ENCODE measurements at places on chromosomes 13 and 19.
A peak's percentile ranks its signal among the peaks of the same experiment; 100 is the strongest.

DNA sequence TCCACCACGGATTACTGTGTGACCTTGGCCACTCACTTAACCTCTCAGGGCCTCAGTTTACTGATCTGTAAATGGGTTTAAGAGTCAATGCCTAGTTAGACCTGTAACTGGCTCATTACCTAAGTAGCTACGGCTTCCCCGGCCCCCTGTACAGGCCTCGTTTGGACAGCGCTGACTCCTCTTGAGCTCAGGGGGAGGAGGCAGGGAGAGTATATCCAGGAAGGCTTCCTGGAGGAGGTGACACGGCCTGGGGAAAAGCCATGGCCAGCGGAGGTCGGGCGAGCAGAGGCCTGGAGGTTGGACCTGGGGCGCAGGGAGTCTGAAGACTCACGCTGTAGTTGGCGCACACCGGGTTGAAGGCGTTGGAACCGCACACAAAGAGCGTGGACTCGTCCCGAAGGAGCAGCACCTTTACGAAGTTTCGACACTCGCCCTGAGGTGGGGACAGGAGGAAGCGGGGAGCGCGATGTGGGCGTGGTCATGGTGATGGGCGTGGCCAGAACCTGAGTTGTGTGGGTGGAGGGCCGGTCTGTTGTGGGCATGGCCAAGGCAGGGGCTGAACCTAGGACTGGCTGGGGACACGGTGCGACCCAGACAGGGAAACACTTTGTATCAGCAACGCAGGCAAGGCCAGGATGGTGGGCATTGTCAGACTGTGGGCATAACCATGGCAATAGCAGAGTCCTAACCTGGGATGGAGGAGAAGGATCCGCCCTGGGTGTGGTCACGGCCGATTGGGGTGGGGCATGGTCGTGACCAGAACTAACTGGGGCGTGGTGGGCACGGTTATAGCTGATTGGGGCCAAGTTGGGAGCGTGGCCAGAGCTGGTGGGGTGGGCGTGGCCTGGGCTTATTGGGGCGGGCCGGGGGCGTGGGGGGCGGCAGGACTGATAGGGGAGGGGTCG is 3.6 kb downstream of the SEMA6B start:
- no peak for DNase-seq

DNA sequence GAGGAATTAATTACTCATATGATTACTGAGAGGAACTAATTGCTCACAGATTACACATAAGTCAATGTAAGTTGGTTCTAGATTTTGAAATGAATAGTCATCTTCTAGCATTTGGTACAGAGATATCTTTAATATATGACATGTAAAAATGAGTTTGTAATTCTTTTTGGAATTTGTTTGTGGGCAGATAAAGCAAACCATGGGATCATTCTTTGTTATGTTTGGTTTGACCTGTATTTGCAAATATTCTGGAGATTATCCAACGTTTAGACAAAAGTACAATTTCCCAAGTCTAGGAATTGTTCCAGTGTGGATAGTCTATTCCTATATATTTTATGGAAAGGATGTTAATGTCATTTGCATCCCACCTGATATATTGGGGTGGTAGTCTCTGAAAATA is 309.6 kb upstream of the EDNRB start:
- DNase-seq, result no peak

- DNase-seq, result no peak
These were observed 72.2 kb downstream of the KCTD15 start for GRCh38 chr19:33868788-33869412.

DNA sequence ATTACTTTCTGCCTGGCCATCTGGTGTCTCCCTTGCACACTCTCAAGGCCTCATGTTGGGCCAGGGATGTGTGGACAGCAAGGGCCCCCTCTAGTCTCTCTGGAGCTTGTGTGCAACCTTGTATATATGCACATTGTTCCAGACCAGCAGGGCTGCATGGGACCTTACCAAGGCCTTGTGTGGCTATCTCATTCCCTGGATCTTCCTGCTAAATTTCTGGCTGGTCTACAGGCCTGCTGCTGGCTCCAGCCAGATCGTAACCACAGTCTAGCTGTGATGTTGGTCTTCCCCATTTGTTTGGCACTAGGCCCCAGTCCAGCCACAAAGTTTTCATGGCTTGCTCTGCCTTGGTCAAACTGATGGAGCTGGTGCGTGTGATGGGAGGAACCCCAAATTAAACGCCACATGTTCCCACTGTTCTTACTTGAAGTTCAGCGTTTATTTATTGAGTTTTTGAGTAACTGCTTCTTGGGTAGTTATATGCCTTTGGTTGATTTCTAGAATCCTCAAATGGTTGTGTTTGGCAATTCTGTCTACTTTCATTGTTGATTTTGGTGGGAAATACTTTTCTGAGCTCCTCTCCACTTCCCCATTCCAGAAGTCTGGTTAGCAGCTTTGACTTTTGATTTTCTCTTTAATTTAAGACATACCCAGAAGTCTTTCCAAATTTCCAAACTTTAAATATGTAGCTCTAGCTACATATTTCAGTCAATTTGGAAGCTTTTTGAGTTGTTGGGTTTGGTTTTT is 56.4 kb downstream of the SIPA1L3 start:
- no peak for DNase-seq

DNA sequence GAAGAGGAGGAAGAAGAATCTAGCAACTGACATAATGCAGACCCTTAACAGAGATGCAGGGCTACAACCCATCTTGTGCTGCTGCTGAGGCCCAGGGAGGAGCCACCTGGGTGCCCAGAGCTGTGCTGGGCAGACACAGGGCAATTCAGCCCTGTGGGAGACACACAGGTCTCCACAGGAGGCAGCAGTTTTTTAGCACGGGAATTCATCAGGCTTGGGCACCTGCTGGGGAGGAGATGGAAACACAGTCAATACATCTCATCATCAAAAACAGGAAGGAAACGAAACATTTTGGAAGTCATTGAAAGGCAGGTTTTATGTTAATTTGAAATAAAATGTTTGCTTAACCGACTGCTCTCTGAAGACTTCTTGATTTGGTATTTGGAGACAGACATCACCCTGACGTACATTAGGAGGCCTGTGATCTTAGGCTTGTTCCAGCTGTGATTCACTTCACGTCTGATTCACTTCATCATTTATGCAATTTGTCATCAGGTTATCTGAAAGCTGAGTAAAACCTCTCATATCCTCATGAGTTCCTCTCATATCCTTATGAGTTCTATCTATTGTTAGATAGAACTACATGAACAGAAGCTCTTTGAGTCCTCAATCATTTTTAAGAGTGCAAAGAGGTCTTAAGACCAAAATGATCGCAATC is 77.4 kb downstream of the CYSLTR2 start:
- no peak for DNase-seq

DNA sequence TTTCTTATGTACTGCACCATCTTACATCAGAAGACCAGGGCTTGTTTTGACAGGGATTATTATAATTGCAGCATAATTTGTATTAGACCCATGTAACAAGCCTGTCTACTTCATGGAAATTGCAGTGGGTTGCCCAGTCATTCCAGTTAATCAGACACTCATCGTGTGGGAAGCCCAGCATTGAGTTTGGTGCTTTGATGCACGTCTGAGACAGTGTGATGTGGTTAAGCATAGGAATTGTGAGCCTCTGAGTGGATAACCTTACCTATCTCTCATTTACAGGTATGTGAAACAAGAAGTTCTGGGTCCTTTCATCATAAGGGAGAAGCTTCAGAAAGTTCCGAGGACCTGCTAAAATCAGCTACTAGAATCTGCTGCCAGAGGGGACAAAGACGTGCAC is 12.8 kb downstream of the RGCC start:
- no peak for DNase-seq

- DNase-seq, result no peak
These were observed 15.1 kb upstream of the FFAR2 start for GRCh38 chr19:35432911-35433310.

DNA sequence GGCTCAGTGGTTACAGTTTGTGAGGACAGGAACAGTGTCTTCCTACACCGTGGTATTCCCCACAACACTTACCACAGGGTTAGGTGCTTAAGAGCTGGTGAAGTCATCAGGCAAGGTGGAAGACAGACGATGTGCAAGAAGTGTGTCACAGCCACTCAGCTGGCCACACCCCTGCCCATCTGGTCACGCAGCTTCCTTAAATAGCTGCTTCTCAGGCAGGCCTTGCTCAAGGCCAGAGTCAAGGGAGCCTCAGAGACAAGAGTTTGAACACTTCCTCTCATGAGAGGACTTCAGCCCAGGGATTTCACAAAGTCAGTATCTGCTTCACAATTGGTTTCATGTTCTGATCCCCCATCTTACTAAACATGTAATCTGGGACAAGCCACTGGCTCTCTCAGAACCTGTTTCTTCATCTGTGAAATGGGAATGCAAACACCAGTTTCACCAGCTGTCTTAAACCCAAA is 80.3 kb upstream of the FRY start:
- no peak for DNase-seq

GRCh38 chr13:97429681-97430081 is 4.3 kb upstream of the RAP2A start:
- DNase-seq, result no peak

DNA sequence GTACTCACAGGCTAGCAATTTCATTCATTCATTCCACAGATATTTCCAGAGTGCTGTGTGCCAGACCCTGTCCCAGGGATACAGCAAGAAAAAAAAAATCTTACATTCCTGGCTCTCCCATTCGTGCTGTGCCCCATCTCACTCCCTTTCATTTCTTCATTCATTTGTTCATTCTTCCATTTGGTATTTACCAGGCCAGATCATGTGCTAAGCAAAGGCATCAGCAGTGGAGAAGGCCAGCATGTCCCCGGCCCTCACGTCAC is 2.3 kb downstream of the MAP3K10 start:
- DNase-seq, result no peak

- no peak for DNase-seq
These were observed 248.1 kb downstream of the PCCA start for GRCh38 chr13:100336795-100337516.

- DNase-seq, result no peak
These were observed 673 bp downstream of the CTU1 start for GRCh38 chr19:51107406-51108065.

GRCh38 chr13:41130356-41130755 is 2.2 kb downstream of the KBTBD6 start:
- DNase-seq, result no peak

GRCh38 chr13:28624707-28625432 is 34.1 kb upstream of the POMP start:
- no peak for DNase-seq

DNA sequence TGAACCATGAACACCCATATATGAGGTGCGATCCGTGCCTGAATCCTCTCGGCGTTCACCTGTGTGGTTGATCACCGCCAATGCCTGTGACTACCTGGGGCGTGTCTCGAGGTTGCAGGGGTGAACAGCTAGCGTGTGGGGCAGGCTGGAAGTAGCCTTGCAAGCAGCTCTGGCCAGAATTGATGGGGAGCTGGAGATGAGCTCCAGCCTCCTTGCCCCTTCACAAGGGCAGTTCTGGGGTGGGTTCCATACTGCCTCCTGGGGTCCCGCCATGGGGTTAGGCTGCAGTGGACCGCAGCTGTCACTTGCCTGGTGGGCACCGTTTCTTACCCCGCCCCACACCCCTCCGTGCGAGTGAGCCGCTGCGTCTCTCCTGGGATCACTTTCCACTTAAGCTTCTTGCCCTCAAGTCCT is 154.5 kb upstream of the SOX1 start:
- DNase-seq, result no peak

GRCh38 chr19:50666346-50667176 is 17.3 kb downstream of the C19orf81 start:
- no peak for DNase-seq

GRCh38 chr13:108915634-108916512 is 286.5 kb downstream of the MYO16 start:
- peak; percentile 45 for DNase-seq

GRCh38 chr13:32257649-32258048 is 57.5 kb downstream of the ZAR1L start:
- DNase-seq, result no peak

GRCh38 chr13:88461272-88462009 is 790.3 kb downstream of the SLITRK5 start:
- DNase-seq, result no peak

- no peak for DNase-seq
These were observed 423 bp downstream of the LSM14A start for GRCh38 chr19:34172661-34173192.

DNA sequence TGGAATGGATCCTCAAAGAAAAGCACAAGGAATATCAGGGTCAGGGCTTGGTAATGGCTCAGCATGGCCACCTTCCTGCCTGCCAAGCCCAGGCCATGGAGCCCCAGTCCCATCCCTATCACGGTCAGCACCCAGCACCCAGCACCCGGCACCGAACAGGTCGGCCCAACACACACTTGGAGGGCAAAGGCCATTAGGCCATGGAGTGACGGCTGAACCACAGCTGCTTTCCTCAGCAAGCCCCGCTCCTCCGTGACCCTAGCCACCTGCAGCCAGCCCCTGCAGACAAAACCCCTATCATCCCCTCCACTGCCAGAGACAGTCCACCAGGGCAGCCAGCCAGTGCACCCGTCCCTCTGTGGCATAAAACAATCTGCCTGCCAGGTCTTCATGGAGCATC is 20.6 kb downstream of the PEPD start:
- DNase-seq, result no peak

DNA sequence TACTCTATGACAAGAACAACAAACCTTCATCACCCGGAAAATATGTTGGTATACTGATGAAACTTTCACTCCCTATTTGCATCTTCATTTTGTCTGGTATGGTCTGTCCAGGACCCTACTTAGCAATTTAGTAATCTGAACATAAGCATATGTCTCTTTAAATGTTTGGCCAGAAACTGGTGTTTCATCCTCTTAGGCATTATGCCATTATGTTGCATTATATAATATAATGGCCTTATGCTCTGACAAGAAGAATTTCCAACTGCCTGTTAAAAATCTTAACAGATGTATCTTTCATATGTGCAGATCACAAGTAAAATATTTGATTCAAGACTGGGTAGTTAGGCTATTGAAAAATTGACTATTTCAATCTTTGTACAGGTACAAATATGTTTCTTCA is 610.6 kb upstream of the PRR20A start:
- no peak for DNase-seq

DNA sequence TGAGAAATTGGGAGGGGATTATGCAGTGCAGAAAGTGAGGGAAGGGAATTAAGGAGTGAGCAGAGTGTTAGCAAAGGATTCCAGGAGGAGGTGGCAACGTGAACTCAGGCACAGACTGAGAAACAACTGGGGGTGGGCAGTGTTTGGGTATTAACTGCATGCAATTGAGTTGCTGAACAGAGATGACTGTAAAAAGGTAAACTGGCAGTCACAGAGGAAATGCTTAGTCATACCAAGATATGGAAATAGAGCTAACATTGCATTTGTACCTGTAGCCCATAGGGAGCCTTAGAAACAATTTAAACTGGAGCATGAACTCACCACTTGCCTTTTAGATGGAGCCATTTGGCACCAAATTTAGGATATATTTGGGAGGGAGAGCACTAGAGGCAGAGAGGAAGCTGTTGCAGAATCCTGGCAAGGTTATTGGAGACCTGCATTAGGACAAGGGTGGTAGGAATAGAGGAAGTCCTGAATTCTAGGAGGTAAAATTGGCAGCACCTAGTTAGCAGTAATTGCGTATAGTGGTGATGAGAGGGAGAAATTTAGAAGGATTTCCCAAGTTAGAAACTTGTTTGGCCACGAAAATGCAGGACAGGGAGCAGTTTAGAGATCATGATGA is 100.6 kb upstream of the FRY start:
- no peak for DNase-seq

GRCh38 chr13:111623743-111624505 is 303.5 kb downstream of the TEX29 start:
- DNase-seq, result no peak

Data from stimulated activated CD8-positive, alpha-beta memory T cell treated with anti-CD3 and anti-CD28 coated beads, Interleukin-12 subunit alpha, Interleukin-12 subunit beta, amount 100 ng/mL, for 1 hour (primary cell).